Endothelial cell (in vitro differentiated cells): ENCODE measurements at places on chromosomes 4 and X. TPM values are rescaled to one million over a fixed set of nuclear protein-coding genes. Genes with fewer than 3 reads are reported as not detected.
A peak's percentile ranks its signal among the peaks of the same experiment; 100 is the strongest.

DNA sequence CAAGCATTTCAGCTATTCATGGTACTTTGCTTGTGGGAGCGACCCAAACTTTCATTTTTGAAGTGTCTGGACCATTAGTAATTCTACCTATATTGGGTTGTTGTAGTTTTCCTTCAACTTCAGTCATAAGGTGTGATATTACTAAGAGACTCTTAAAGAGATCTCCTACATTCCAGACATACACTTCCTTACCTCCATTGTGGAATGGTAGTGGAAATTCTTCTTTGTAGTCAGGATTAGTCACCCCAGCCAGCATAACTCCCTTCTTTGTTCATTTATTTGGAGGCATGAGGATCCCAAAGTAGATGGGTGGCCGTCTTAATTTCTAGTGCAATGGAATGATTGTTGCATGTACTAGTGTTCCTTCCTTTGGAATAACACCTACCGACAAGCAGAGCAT, 991.4 kb downstream of the ARAP2 start:
- H3K36me3 ChIP-seq = no peaks in the 10 kb centered on the region
- H3K4me3 ChIP-seq = no peak overlapping the region
- peaks cover 3% of the 10 kb centered on the region for H3K27me3 ChIP-seq
- no peaks in the 10 kb centered on the region for H3K4me1 ChIP-seq

- no peak for DNase-seq
- H3K4me3 ChIP-seq = no peak overlapping the region
- H3K36me3 ChIP-seq = no peaks in the 10 kb centered on the region
- H3K4me1 ChIP-seq = no peaks in the 10 kb centered on the region
- no peaks in the 10 kb centered on the region for H3K27me3 ChIP-seq
Observed at GRCh38 chrX:126394681-126395080, 157.9 kb downstream of the DCAF12L1 start.

Gene XG
- total RNA-seq = 0.18 TPM

- H3K36me3 ChIP-seq = no peaks in the 10 kb centered on the region
- H3K4me3 ChIP-seq = no peak overlapping the region
- no peaks in the 10 kb centered on the region for H3K4me1 ChIP-seq
Observed at GRCh38 chr4:168618577-168619265, 121.9 kb downstream of the PALLD start.

Gene ZAR1
- total RNA-seq = not detected

GRCh38 chrX:14028473-14028872, 1.2 kb downstream of the GEMIN8 start:
- peak overlapping the region; percentile 15 for H3K4me3 ChIP-seq
- no peaks in the 10 kb centered on the region for H3K27me3 ChIP-seq
- H3K4me1 ChIP-seq = peaks cover 10% of the 10 kb centered on the region
- no peak for DNase-seq

DNA sequence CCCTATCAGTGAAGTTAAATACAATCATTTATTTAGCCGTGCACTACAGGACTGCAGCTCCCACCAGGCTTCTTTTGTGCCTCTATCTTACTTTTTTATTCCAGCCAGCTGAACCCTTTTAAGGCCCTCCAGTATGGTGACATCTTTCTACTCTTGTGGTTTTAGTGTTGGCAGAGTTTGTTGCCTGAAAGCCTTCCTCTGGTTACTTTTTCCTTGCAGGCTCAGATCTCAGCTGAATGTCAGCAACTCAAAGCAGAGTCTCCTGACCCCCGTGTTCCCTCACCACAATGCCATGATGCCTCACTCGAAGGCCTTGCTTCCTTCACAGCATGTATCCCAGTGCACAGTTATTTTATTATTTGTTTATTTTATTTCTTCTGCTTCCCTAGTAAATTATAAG, 818.9 kb upstream of the LCORL start:
- no peaks in the 10 kb centered on the region for H3K27me3 ChIP-seq
- no peaks in the 10 kb centered on the region for H3K36me3 ChIP-seq

DNA sequence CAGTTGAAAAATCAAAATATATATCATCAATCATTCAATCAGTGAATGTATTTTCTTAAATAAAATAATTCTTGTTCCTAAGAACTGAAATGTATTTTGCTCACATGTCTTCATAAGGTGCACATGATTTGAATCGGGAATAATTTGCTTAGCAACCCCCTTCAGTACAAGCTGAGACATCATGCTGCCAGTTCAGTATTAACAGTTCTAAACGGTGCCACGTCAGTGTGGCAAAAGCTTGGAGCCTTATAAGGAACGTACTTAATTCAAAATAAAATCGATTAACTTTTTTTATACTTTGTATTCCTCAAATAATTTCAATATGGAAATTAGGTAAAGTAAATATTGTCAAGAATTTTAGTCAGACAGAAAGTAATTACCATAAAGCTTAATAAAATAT, 287.9 kb downstream of the CCSER1 start:
- no peak overlapping the region for H3K27ac ChIP-seq
- DNase-seq = no peak
- no peaks in the 10 kb centered on the region for H3K36me3 ChIP-seq
- H3K4me3 ChIP-seq = no peak overlapping the region

DNA sequence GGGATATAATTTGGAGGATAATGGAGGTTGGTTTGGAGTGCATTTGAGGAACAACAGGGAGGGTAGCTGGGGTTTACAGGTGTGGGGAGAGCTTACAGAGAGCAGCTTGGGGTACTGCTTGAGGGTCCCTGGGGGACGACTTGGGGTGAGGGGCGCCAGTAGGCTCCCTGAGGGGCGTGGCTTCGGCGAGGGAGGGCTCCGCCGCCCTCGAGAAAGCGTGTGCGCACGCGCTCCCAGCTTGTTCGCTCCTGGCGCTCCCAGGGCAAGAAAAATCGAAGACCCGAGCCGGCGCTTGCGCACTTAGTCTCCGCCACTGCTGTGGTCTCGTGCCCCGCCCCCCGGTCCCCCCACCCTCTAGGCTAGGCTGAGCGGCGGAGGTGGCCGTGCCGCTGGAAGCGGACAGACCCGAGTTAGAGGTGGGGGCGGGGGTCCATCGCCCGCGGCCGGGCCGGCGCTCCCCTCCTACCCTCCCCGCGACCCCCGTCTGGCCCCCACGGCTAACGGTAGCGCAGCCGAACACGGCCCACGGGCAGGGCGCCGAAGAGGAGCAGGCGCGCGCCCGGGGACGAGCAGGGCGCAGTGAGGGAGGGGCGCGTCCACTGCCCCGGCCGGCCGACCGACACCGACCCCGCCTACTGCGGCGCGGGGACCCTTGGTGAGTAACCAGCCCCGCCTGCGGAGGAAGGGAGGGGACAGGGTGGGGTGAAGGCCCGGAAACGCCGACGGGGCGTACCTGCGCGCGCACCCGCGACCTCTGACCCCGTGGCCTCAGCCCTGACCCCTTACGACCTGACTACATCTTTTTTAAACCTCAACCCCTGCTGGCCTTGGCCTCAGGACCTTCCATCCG, 5.4 kb upstream of the CCDC120 start:
- peak overlapping the region; percentile 94 for H3K4me3 ChIP-seq

Gene GUCY1A1
- total RNA-seq = not detected

GRCh38 chr4:73770917-73771316, 30.5 kb downstream of the CXCL8 start:
- peaks cover 3% of the 10 kb centered on the region for H3K27me3 ChIP-seq
- no peaks in the 10 kb centered on the region for H3K36me3 ChIP-seq
- H3K27ac ChIP-seq = no peak overlapping the region
- no peaks in the 10 kb centered on the region for H3K4me1 ChIP-seq
- no peak overlapping the region for H3K4me3 ChIP-seq
